ENCODE measurements at places on chromosomes 12 and 14.
A peak's percentile ranks its signal among the peaks of the same experiment; 100 is the strongest.

- no peak for DNase-seq
Observed at GRCh38 chr12:10900530-10900929, 8.8 kb downstream of the TAS2R13 start.

DNA sequence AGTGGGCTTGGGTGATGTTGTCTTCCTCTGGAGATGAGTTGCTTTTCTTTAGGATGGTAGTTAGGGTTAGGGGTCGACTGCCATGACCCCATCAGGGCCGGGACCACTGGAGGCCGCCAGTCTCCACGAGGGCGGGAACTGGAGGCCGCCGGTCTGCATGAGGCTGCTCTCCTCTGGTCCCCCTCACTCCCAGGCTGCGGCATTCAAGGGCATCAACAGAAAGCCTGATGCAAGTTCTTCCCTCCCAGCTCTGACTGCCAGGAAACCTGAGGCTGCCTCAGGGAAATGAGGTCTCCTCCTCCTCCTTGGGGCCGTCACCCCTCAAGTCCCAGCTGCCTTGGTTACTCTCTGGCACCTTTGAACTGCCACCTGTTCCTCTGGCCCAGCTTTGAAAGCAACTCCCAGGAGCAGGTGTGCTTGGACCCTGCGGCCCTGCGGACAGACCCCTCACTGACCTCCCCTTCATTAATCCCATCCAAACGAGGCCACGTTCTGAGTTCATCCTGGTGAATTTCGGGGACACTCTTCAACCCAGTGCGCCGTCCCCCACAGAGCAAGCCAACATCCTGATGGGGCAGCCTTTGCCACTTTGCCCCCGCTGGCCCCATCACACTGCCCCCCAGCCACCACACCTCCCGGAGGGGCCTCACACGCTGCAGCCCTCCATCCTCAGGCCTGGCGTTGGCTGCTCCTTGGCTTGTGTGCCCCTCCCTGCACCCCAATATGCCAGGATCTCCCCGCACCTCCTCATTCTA, 37.2 kb upstream of the FBRSL1 start:
- DNase-seq = no peak

GRCh38 chr12:94128280-94128679, 20.1 kb upstream of the PLXNC1 start:
- no peak for DNase-seq

GRCh38 chr12:51378749-51379148, 12.5 kb downstream of the GALNT6 start:
- DNase-seq = no peak

- DNase-seq = no peak
Observed at GRCh38 chr14:69760810-69761209, 6.1 kb upstream of the SRSF5 start.

DNA sequence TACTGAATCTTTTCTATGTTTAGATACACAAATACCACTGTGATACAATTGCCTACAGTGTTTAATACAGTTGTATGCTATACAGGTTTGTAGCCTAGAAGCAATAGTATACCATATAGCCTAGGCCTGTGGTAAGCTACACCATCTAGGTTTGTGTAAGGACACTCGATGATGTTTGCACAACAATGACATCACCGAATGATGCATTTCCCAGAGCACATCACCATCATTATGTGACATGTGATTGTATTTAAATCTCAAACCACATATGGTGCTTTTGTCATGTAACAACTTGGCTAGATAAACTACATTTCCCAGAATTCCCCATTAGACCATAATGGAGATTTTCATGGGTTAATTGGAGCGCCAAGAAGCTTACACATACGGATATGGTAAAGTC, 128.4 kb upstream of the CPNE8 start:
- no peak for DNase-seq

DNA sequence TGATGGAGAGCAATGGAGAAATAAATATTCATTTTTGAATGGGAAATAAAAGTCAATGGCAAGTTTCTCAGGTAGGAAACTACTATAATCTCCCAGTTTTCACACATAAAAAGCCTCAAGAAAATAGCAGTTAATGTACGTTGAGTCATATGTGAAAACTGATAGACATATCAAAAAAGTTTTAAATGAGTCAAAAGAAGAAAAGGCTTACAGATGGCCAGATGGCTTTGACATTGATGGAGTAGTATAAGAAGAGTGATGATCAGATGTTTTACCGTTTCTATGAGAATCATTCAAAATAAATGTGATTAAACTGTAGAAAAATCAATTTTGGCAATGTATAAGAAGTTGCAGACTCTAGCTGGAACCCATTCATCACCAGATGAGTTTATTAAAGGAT, 97.8 kb downstream of the LLPH start:
- no peak for DNase-seq

DNA sequence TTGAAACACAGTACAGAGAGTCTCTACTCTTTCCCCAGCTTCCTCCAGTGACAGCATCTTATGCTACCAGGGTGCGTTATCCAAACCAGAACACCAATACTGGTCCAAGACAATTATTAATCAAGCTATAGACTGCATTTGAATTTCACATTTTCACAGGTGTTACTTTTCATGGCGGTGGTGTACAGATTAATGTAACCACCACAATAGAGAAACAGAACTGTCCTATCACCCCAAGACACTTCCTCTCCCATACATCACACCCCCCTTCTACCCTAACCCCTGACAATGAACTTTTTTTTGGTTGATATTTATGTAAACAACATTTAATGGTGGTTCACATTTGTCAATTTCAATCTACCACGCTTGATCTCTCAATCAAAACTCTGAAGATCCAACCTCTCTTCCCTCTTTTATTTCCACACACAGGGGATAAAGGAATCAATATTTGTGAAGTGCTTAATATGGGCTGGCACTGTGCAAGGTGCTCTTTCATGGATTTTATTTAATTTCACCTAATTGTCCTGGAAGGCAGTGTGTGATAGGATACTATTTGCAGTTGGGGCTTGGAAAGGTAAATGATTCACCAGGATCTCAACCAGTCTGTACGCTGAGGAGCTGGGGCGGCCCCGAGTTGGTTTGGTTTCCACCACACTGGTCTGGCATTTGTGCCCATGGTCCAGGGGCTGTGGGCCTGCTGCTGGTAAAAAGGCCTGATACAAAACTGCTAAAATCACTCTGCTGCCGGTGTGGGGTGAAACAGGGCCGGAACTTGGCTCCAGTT, 54.6 kb upstream of the DICER1 start:
- DNase-seq = no peak

DNA sequence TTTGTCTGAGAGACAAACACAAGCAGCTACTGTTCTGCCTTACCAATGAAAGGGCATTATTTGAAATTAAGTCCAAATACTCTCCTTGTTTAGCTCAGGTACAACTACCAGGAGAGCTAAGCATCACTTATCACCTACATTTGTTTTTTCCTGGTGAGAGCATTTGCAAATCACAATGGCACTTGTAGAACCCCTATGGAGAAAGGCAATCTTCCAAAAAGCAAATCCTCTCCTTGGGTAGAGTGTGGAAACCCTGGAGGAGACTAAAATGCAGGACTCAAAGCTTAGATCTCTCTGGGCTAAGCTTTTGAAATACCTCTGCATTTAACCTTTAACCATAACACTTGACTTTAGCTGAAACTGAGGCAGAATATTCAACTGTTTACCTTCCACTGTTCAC, 20.8 kb downstream of the GTSF1 start:
- DNase-seq = no peak

GRCh38 chr12:52041695-52042123, 9.5 kb upstream of the NR4A1 start:
- DNase-seq = peak; percentile 75

- no peak for DNase-seq
Observed at GRCh38 chr12:132953771-132954170, 2.3 kb downstream of the ZNF605 start.

- no peak for DNase-seq
Observed at GRCh38 chr12:45878630-45879255, 111.6 kb downstream of the SCAF11 start.

- DNase-seq = no peak
Observed at GRCh38 chr12:60173224-60174170, 577.7 kb downstream of the SLC16A7 start.

DNA sequence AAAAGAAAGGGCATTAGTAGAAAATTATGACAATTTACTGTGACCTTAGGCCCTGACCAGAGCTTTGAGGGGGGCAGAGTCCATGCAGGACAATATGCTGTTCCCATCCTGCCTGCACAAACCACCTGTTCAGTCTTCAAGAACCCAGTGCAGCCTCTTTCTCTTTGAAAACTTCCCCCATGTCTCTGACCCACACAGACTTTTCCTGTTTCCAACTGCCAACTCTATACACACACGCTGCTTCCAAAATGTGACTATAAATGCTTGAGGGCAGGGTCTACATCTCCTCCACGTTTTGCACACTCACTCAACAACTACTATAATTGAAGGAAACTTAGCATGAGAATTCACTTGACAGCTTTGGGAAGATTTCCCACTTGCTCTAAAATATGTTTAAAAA, 36.6 kb upstream of the SYCP3 start:
- no peak for DNase-seq

DNA sequence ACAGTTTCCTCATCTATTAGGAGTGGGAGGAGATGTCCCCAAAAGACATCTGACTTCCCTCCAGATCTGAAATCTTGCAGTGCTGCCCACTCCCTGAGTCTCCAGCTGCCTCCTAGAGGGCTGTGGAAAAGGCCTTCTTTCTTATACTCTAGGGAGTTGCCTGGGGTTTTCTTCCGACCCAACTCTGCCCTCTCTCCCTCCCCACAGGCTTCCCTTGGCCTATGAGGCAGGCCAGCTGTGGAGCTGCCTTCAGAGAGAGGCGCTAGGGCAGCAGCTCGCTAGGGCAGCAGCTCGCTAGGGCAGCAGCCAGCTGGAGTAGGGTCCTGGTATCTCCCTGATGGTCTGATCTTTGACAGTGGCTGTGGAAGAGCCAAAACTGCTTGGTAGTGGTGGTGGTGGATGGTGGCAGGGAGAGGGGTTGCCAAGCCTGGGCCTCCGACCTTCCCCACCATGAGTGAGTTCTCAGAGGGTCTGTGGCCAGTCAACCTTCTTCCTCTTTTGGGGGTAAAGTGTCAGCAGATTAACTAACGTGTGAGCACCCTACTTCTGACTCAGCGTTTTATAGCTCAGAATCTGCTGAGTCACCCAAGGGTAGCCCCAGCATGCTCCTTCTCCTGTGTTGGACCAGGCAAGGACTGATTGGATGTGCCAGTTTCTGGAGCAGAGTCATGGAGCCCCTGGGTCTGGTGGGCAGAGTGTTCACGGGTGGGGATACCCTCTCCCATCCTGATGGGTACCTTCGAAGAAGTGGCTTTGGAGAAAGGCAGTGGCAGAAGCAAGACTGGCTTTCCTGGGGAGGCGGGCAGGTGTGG, 2.3 kb downstream of the SLC48A1 start:
- DNase-seq = peak; percentile 53

GRCh38 chr12:104452087-104452486, 4.7 kb upstream of the CHST11 start:
- DNase-seq = no peak

DNA sequence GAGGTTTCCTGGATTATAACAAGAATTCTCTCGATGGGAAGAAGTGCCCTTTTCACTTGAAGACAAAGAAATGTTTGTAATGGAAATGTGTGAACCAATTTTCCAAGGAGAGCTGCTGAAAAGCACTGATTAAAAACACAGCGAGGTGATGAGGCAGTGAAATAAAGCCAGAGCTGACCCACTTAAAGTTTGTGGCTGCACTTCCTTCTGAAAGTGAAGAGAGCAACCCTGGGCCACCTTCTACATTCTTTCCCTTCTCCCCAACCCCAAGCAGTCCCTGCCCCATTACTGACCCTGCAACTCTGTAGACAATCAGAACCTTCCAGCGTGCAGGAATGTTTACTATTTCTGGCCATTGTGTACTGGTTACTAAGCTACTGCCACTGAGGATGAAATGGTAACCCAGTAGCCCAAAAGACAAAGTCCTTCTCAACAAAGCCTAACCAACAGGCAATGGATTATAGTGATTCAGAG, 173.9 kb downstream of the TTC7B start:
- DNase-seq = no peak

GRCh38 chr12:11228296-11228879, 41.1 kb downstream of the PRB3 start:
- peak; percentile 15 for DNase-seq

DNA sequence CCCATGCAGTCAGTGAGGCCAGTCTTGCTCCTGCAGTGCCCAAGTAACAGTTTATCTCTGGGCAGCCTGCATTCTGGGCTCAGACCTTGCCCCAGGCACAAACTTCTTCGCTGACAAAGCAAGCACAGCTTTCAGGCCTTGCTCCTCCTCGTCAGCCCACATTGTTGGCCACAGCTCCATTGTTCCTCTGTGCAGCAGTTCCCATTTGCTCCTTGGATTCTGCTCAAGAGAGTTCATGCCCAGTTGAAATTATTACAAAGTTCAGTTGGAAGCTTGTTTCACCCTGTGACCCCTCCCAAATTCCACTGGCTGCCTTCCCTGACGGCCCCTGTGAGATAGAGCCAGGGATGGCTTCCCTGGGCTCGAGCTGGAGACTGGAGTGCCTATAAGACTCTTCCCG, 163.4 kb upstream of the DDHD1 start:
- DNase-seq = no peak

DNA sequence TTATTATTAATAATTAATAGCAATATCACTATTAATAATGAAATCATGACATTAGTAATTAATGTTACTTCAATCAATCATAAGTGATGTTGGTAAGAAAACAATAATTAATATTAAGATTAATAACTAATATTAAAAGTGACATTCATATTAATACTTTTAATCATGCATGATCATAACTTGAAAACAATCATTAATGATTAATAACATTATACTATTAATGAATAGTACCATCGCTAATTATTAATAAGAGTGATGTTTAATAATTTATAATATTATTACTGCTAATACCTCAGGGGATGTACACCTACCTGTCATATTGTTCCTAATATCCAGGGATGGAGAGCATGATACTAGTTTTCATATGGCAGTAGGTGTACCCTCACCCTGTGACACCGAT, 10.0 kb upstream of the CLEC6A start:
- DNase-seq = no peak

GRCh38 chr14:34322940-34323418, 139.1 kb downstream of the SPTSSA start:
- peak; percentile 76 for DNase-seq

GRCh38 chr14:59215322-59215721, 26.9 kb downstream of the DAAM1 start:
- DNase-seq = no peak

GRCh38 chr14:48546996-48547395, 871.6 kb upstream of the MDGA2 start:
- peak; percentile 12 for DNase-seq
